ENCODE measurements at places on chromosomes 6 and 20.

- no peak for DNase-seq
Observed at GRCh38 chr6:35477028-35477427, 8.8 kb downstream of the RPL10A start.

- no peak for DNase-seq
Observed at GRCh38 chr6:46734867-46735719, at the start of gene PLA2G7. TSS of gene PLA2G7 (minus strand) at chr6:46735375. CDS start at chr6:46722891, 12,484 bp downstream.

DNA sequence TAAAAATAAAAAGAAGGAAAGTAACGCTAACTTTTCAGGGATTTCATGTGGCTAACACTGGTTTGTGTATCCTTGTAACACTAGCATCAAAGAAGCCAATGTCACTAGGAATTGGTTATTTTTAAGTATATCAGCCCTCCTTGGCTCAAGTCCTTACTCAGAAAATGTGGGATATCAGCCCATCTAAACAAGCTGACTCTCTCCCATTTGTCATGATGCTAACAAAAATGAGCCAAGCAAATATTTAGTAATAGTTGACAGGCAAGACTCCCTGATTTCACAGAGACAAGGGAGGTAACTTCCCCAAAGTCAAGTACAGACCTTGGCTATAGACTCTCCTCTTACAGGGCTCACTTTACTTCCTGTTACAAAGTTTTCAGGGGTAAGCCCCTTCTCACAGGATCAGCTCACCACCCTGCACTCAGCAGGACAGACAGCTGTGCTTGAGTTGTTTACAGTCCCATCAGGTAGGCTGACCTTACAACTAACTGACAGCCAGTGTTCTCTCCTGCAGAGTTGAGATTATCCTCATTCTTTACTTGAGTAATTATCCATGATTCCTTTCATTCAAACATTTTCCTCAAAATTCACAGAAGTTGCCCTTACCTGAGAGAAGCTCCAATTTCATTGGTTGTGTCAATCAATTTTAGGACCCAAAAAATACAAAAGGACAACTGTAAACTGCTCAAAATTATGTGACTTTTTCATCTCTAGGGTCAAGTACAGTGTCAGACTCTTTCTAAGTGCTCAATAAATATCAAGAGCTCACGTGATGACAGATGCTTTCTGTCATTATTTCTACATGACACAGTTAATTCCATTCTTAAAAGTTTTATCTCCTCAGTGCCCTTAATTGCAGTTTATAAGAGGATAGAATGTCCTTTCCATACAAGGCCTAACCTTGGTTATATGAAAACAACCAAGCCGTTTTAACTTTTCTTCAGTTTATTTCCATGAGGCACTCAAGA is 38.1 kb upstream of the BMP5 start:
- no peak for DNase-seq

- no peak for DNase-seq
Observed at GRCh38 chr20:1924910-1925861, 30.0 kb downstream of the SIRPA start.

DNA sequence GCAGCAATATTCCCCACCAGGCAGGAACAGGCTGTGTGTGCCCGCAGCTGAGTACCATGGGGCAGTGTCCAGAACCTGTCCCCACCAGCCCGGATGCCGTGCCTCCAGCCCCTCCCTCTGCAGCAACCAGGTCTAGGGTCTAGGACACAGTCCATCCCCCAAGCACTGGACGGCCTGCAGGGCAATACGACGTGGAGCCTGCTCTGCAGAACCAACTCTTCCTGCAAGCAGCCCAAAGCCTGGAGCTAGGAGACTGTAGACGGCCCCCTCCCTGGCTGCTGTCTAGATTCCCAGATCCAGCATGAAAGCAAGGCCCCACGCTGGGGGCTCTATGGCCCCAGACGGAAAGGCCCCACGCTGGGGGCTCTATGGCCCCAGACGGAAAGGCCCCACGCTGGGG is 128.2 kb upstream of the AFDN start:
- no peak for DNase-seq

DNA sequence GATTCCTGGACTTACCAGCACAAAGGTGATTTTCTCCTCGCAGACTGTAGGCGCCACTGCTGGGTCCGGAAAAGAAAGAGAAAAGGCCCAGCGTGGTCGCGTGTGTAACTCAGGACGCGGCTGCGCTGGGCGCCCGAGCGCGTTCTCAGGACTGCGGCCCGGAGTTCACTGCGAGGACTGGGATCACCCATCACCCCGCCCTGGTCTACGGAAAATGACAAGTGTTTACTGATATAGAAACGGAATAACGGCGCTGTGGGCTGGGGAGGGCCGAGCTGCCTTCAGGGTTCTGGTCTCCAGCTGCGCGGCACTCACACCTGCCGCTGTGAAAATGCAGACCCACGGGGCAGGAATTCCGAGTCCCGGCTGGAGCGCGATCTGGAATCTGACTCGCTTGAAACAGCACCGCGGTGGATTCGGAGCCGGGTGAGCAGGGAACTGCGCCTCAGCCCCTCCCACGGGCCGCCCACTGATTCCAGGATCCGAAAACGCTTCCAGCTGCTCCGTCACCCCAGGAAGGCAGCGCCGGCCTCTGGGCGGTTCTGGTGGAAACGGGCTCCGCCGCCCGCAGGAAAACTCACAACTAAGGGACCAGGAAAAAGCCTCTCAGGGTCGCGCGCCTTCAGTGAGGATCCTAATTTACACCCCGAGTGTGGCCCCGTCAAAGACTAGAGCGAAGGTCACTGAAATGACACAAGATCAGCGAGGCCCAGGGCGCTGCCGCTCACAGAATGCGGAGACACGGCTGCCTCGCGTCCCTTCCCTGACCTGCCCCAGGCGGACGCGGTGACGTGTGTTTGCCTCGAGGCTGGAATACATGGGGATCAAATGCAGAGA is 34.5 kb downstream of the HLA-A start:
- DNase-seq, result peak; percentile 52

- DNase-seq, result no peak
Observed at GRCh38 chr20:52783769-52784168, 188.4 kb upstream of the TSHZ2 start.

- DNase-seq, result no peak
Observed at GRCh38 chr6:32173051-32173727, 2.7 kb downstream of the AGPAT1 start.

GRCh38 chr6:108228416-108228815 is 32.4 kb downstream of the SNX3 start:
- DNase-seq, result no peak

- no peak for DNase-seq
Observed at GRCh38 chr6:109097661-109098060, 2.4 kb downstream of the CEP57L1 start.

DNA sequence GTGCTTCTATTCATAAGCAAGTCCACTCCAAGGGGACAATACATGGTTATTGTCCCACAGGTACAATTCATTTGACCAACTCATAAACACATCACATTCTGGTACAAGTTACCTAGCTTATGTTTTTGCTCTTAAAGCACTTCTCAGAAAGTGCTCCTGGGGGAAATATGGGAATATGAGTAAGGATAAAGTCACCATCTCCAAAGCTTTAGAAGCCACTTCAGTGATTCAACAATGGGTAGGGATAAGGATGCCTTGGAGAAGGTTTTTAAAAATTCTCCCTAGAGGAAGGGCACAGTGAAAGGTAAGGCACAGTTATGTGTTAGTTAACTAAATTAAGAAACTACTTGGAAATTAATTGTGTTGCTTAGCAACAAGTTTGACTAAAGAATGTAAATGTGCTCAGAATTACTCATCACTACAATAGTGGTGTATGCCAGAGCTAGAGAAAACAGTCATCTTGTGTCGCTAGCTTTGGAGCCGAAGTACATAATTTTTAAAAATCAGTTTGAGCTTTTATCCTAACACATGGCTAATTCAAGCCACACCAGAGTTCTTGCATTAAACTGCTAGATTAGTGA is 39.5 kb upstream of the LAMP5 start:
- DNase-seq, result no peak

- no peak for DNase-seq
Observed at GRCh38 chr6:100670056-100670455, 205.3 kb upstream of the SIM1 start.

GRCh38 chr6:111409430-111409829 is 73.6 kb downstream of the REV3L start:
- no peak for DNase-seq

DNA sequence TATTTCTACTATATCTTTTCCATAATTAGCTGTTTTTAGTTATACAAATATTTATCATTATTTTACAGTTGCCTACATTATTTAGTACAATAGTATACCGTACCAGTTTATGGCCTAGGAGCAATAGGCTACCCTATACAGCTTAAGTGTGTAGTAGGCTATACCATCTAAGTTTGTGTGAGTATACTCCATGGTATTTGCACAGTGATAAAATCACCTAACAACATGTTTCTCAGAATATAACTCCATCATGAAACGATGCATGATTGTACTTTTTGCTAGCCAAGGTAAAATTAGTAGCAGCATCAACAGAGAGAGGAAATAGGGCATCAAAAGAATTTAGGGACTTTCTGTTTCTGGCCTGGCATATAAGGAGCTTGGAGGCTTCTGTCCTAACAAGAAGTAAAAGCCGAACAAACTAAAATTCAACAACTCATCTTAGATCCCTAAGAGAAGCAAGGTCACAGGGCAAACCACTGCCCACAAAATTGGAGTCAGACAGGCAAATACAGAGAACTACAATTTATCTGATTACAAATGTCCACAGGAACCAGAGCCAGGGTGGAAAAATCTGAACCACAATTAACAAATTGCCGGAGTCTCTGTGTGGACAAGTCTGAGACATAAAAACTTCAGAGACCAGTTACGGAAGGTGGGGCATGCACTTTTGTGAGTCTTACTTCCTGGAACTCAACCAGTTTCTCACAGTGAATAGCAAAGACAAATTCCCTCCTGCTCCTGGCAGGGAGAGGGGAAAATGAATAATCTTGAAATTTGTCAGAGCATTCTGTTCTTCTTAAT is 671.4 kb downstream of the RFPL4B start:
- DNase-seq, result no peak

GRCh38 chr6:39300739-39301138 is 13.5 kb downstream of the KCNK17 start:
- DNase-seq, result no peak

GRCh38 chr6:41288030-41288753 is 1.7 kb upstream of the TREM1 start:
- peak; percentile 96 for DNase-seq

- DNase-seq, result no peak
Observed at GRCh38 chr6:72916298-72916697, 294.4 kb downstream of the KCNQ5 start.

DNA sequence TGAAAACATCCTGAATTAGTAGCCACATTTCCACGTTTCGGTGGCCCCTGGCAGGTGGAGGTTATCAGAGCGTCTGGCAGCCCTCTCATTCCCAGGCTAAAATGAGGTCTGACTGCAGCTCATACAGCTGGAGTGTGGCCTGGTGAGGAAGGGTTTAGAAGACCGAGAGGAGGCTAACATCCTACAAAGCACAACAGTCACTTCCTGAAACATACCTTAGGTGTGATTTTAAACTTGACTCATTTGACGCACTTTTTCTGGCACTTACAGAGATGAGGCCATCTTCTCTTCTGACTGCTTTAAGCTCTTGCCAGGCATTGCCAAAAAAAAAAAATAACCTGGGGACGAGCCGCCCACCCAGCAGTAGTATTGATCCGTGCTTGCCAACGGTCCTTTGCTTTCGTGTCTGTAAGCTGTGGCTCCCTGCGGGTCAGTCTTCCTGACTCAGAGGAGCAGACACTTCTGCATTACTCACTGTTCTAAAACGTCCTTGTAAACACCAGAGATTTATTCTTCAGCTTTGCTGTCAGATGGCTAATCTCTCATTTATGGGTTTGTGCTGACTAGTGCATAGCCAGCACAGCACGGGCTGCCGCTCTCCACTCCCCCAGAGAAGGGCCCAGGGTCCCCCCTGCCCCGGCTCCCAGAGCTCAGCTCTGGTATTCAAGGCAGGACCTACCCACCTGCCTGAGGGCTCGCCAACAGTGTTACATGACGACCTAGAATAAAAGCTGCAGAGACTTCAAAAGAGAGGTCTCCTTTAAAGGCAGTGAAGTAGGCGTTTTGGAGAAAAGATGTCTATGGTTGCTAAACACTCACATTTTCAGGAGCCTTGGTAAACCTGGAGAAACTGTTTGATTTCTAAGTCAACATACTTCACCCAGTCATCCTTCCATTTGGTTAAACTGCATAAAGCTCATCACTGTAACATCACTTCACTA is 78.5 kb upstream of the FRMD1 start:
- DNase-seq, result no peak

DNA sequence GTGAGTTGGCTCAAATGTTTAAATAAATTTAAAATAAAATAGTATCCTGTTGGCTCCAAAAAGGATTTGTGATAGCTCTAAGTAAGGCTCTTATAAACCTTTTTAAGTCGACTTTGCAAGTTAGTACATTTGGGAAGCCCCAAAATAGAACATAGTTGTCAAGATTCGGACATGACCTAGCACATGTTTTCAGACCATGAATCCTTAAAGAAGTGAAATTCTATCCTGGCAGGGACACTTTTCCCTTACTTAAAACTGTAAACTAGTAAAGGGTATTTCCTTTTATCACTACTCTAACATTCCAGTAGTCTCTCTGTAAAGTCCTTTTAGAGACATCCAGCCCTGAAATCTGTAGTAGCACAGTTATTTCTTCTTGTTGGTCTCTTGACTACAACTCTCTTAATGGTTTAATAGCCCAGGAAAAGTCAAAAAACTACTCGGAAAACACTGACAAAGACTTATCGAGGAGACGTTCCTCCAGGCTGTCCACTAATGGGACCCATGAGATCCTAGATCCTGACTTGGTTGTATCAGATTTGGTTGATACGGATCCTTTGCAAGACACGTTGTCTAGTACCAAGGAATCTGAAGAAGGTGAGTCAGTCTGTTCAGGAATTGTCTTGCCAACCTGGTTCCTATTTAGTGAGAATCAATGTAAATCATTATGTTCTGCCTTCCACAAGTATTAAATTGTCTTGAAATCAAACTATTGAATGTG is 83.6 kb downstream of the SCAND1 start:
- DNase-seq, result no peak

DNA sequence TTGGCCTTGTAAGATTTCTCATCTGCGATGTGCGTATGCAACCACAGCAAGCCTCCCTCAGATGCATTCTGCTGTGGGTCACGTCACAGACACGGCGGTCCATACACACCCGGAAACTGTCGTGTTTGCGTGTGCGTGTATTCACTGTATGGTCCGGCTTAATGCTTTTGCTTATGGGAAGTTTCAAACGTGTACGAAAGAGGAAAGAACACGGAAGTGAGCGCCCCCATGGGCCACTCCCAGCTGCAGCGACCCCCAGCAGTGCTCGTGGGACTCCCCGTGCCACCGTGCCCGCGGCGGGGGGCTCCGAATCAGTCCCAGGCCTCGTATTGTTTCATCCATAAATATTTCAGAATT is 10.2 kb downstream of the DLL1 start:
- no peak for DNase-seq

DNA sequence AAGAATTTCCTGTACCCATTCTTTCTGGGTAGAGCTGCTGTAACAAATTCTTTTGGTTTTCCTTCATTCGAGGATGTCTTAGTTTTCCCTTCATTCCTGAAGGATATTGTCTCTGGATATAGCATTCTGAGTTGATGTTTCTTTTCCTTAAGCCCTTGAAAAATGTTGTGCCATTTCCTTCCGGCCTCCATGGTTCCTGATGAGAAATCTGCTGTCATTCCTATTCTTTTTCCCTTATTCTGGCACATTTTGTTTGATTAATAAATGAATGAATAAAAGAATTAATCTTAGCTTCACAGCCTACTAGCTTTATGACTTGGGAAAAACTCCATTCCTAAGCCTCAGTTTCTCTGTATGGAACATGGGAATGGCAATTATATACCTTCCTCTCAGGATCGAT is 173.1 kb downstream of the EYA2 start:
- no peak for DNase-seq

GRCh38 chr6:1087154-1087843 is 224.6 kb upstream of the FOXQ1 start:
- no peak for DNase-seq

Measured in NCI-H774 (cell line).